D341Med (cell line): ENCODE measurements at places on chromosomes 3 and 15.

DNA sequence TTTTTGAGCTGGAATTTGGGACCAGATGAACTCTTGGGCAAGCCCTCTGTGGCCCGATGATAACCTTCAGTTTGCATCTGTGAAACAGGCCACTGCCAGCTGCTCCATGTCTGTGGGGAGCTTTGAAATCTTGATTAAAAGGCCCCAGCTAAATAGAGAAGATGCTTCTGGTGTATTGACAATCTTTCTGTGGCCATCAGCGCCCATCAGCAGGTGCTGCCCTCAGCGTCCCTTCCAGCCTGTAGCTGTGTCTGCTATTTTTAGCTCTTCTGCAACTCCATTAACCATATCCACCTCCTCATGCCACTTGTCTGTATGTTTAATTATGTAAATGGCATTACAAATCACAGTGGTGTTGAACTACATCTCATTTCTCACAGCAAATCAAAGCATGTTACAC lies 54.0 kb downstream of the CHCHD6 start:
- DNase-seq, result no peak

- peak; percentile 52 for DNase-seq
Measured at GRCh38 chr3:102163039-102163817, 271.6 kb upstream of the ZPLD1 start.

DNA sequence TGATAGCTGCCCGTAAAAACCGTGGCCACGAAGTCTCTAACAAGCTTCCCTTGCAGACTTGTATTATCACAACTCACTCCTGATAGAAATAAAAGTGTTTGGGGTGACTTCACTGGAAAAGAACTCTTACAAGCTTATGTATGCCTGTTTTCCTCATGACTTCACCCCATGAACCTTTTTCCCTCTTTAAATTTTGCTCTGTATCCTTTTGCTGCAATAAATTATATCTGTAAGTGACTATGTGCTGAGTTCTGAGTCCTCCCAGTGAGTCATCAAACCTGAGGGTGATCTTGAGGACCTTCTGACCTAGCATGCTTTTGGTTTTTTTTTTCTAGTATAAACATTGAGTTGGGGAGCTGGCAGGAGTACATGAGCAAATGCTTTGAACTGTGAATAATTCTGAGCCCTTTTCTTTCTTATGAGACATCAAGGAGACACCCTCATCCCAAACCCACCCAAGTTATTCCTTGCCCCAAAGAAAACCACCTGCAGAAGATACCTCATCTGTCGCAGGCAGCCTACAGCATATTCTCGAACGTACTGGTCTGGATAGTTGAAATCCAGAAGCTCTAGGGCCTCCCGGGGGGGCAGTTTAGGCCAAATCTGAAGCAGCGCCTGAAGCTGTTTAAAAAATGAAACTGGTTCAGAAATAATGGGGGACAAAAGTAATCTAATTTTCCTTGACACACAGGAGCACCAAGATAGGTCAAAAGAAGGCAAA lies 85.9 kb downstream of the FAIM start:
- DNase-seq, result no peak

- DNase-seq, result no peak
Measured at GRCh38 chr3:157956176-157956575, 150.0 kb downstream of the SHOX2 start.

- peak; percentile 70 for DNase-seq
Measured at GRCh38 chr15:77034695-77035489, 36.0 kb downstream of the TSPAN3 start.

DNA sequence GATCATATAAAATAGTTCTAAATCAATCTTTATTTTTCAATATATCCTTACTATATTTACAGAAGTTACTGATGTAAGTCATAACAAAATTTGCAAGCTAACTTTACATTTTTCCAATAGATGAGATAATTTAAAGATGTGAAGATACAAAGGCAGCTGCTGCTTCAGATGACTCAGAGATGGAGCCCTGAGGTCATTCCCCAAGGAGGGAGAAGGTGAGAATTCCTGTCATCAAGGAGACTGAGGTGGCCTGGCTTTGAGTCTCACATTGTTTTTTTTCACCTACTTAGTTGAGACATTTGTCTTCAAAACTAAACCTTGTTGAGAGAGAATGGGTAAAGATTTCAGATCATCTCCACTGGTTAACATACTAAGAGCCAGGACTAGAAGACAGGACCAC lies 3.9 kb upstream of the SAMD7 start:
- DNase-seq, result no peak
